Urinary bladder (tissue), 4 donors: ENCODE measurements at places on chromosomes 1 and 21. TPM values are rescaled to one million over a fixed set of nuclear protein-coding genes. Genes with fewer than 3 reads are reported as not detected.

DNA sequence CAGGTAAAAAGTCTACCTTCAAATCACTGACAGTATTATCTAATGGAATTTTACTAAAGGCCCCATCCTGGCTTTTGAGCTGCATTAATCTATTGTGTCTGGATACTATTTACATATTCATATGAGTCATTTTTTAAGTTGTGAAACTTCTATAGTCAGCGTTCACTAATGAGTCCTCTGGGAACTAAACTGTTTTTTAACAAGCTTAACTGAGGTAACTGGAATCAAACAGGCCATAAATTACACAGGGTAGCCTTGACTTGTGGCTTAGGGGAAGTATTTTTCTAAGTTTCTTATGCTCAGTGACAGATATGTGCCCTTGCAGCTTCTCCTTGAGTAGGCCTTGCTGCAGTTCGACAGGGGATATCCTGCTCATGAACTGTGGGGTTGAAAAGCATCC lies 68.8 kb downstream of the JMJD4 start:
- no peak for DNase-seq

GRCh38 chr1:46615735-46616134 lies 876 bp downstream of the MOB3C start:
- no peak for DNase-seq

- DNase-seq = no peak
These were observed 57.2 kb downstream of the CD46 start for GRCh38 chr1:207808911-207809555.

- no peak for DNase-seq
These were observed 14.2 kb upstream of the ADORA3 start for GRCh38 chr1:111517469-111518225.

SUSD4 gene
- total RNA-seq = 6.3 TPM

- no peak for DNase-seq
These were observed 648.9 kb downstream of the SMYD3 start for GRCh38 chr1:245858022-245858721.

RNU1-4 gene
- total RNA-seq = under 0.01 TPM

GJB5 gene
- total RNA-seq = 2.7 TPM

SLC5A9 gene
- 0.16 TPM for total RNA-seq

GBP2 gene
- total RNA-seq = 49.8 TPM

- no peak for DNase-seq
These were observed 1.7 kb downstream of the S100A2 start for GRCh38 chr1:153563991-153564390.

DNA sequence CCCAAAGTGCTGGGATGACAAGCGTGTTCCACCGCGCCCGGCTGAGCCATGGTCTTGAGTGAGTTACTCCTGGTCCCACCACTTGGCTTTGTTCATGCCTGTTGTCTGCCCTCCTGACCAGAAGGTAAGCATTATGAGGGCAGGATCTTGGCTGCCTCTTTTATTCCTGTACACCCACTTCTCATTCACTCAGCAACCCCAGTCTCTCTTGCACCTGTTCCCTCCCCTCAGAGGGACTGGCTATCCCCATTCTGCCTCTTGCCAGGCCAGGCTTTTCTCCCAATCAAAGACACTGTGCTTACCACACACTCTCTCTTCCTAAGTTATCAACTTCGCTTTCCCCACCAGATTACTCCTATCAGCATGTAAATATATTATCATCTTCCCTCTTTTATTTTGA lies 26.4 kb downstream of the SPATA21 start:
- no peak for DNase-seq

CEP104 gene
- 20.3 TPM for total RNA-seq

H6PD gene
- 32.6 TPM for total RNA-seq

- no peak for DNase-seq
These were observed 386.2 kb upstream of the ADGRL2 start for GRCh38 chr1:81414488-81415015.

DNA sequence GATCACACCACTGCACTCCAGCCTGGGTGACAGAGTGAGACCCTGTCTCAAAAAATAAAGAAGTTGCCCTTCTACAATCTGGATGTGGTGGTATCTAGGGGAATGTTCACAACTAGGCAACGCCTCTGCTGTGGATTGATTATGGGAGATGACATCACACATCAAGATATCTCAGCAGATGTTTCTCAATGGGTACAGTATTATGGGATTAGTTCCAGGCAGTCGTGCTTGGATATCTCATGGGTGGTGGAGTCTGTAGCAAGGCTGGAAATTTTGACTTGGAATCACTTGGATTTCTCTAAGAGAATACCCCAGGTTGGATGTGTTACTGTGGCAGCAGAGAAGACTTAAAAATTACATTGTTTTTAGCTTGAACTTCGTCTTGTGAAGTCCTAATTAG lies 7.7 kb downstream of the IFNAR2 start:
- DNase-seq = no peak

CFAP57 gene
- total RNA-seq = 0.11 TPM

DNA sequence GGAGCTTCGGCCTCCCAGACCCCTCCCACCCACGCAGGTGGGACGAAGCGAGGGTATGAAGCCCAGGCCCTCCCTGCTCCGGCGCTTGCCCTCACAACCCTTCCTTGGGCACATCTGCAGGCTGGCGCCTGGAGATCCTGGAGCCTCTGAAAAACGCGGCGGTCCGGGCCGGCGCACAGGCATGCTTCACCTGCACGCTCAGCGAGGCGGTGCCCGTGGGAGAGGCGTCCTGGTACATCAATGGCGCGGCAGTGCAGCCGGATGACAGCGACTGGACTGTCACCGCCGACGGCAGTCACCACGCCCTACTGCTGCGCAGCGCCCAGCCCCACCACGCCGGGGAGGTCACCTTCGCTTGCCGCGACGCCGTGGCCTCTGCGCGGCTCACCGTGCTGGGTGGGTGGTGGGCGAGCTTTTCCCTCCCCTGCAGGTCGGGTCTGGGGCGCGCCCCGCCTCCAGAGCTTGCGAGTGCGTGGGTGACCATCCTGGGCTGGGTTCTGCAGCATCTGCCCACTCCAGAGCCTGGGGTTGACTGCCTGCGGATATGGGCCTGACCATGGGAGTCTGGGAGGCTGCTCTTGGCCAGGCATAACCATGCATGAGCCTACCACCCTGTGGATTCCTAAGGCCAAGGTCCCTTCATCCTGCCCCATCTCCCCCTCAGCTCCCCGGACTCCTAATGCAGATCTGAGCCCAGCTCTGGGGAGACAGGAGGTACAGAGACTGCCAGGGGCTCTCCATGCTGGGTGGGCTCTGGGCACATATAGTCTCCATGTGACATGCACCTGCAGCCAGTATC lies 89.8 kb downstream of the TRIM11 start:
- DNase-seq = no peak

EXO1 gene
- total RNA-seq = 7.9 TPM

DNA sequence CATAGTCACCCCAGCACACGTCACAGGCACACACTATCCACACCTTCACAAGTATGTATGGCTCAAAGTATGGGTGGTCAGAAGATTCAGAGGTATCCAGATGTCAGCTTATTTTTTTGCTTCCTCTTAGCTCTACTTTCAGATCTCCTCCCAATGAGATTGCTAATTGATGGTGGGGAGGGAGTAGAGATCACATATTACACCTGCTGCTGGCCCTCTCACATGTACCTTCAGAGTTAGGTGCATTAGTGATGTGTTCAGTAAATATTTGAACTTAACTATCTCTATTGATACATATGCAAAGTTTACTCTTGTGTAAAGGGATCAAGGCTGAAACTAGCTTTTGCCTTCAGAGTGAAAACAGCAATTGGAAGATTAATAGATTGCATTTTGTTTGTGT lies 262.6 kb downstream of the PCP4 start:
- no peak for DNase-seq

CRP gene
- total RNA-seq = not detected

- DNase-seq = no peak
These were observed 101.2 kb downstream of the GDAP2 start for GRCh38 chr1:117828201-117828600.

GRCh38 chr1:16067127-16067768 lies 6.2 kb downstream of the FAM131C start:
- no peak for DNase-seq

DNA sequence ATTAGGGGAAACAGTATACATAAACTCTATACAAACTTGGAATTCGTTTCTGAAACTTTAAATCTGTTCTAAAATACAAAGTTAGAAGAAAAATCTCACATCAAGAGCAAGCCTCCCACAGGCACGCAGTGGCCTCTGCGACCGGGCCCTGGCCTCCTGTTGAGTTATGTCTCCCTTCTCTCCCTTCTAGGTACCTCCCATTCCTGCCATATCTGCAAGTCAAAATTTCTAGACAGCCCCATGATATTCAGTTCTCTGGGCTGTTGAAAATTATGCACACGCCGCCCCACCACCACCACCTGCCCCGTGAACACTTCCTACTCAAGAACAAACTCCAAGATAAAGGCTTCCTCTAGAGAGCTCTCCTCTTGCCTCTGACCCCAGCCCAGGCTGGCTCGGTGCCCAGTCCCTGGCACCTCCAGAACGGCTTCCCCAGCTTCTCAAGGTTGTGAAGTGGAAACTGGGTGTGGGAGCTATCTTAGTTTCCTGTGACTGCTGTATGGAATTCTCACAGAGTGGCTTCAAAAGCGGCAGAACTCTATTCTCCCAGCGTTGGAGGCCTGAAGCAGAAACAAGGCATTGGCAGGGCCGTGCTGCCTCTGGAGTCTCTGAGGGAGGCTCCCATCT lies 37.7 kb upstream of the LRP8 start:
- no peak for DNase-seq

CATSPERE gene
- total RNA-seq = 5.5 TPM

DNA sequence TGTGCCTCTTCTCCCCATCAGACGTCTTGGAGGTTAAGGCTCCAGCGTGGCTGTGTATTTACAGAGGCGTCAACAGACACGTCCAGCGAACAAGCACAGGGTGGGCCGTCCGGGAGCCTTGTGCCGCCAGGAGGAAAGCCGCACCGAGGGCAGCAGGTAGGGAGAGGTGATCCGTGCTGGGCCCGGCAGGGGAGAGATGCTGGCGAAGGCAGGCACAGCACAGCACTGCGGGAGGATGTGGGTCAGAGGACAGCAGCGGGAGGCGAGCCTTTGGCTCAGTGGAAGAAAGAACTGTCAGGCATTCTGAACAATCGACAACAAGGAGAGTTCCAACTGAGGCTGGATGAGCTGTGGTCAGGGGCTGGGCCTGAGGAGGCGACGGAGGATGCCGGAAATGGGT lies 144.1 kb upstream of the TNR start:
- no peak for DNase-seq

DNA sequence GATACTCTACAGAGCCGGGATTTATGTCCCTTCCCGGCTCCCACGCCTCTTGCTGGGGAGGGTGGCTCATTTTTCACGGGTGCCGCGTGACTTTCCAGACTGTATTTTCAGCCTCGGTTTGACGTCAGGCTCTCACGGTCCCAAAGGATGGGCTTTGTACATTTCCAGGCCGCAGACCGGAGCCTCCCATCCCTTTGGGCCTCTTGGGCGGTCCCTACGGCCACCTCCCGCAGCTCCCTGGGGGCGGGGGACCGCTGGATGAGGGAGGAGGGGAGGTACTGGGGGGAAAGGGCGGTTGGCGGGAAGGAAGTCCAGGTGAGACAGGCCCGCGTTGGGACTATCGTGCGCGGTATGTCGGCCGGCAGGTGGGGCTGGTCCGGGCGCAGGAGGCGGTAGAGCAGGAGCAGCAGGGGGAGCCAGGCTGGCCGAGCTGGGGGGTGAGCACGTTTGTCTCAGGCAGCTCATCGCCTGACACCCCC lies 17.9 kb downstream of the UBL4B start:
- DNase-seq = no peak
